WTC11 (cell line): ENCODE measurements at places on chromosomes 2 and 18. TPM values are rescaled to one million over a fixed set of nuclear protein-coding genes. Genes with fewer than 3 reads are reported as not detected.

DNA sequence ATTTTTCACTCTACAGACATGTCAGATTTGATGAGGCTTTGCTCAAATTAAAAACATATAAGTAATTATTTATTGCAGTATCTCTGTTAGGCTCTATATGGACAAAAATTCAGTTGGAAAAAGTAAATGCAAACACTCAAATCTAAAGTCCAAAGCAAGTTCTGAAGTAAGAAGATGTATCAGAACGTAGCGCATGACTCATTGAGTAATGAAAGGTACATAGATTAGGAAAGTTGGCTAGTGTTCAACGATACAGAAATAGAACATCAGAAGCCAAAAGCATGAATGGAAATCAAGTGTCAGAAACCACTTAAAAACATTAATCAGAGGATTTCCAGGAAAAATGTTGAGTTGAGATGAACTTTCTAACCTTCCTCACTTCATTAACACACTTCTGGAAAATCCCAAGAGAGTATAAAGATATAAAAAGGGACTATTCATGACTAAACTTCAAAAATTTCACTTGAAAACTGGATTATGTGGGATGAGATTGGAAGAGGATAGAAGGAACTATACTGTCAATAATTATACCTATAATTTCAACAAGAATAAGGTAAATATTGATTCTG, 494.1 kb downstream of the LRRTM4 start:
- DNase-seq, result no peak

- DNase-seq, result no peak
Observed at GRCh38 chr2:188984680-188985079, 10.5 kb downstream of the COL3A1 start.

DNA sequence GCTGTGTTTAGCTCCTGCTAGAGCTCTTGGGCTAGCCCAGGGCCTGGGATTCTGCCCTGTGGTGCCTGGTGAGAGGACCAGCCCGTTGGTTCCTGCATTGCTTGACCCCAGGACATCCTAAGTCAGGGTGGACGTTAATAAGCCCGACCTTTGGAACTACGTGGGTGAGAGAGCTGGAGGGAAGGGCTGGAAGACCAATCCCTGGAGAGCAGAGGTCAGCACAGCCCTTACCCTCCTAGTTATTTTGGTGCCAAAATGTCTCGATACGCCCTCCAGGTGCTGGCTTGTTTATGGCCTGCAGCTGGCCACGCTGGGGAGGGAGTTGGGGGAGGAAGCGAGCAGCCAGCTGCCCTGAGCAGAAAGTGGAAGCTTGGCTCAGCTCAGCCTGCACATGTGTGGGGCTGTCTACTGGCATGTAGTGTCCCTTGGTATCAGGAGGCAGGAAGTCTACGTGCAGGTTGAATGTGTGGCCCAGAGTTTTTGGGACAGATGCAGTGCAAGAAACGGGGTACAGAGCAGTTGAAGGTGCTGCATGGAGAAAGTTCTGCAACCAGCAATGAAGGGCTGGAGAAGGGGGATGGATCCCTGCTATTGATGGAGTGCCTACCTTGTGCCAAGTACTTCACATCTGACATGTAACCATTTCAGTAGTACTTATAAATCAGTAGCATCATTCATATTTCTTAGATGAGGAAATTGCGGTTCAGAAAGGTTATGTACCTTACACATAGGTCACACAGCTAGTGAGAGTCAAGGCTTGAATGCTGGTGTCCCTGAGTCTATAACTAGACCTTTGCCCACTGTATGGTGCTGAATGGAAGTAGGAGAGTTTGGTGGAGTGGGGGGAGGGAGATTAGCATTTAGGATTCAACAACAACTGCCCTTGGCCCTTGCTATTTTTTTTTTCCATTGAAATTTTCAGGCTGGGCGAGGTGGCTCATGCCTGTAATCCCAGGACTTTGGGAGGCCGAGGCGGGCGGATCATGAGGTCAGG, 5.0 kb upstream of the DGKD start:
- DNase-seq, result no peak

- no peak for DNase-seq
Observed at GRCh38 chr2:238159661-238160205, 963 bp downstream of the ERFE start.

DNA sequence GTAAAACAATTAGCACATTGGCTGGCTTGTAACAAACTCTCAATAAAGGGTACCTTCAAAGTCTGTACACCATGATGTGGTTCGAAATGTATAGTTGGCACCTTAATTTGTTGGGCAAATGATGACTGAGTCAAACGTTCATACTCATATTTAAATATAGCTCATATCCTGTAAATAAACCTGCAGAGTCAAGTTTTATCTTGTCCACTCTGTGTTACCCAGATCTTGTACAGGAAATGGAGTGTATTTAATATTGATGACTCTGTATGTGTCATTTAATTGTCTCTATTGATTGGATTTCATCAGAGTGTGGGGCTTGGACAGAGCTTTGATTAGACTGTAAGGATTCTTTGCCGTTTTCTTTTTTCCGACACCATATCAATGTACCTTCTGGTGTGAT, 805.6 kb upstream of the ZEB2 start:
- DNase-seq, result no peak

DNA sequence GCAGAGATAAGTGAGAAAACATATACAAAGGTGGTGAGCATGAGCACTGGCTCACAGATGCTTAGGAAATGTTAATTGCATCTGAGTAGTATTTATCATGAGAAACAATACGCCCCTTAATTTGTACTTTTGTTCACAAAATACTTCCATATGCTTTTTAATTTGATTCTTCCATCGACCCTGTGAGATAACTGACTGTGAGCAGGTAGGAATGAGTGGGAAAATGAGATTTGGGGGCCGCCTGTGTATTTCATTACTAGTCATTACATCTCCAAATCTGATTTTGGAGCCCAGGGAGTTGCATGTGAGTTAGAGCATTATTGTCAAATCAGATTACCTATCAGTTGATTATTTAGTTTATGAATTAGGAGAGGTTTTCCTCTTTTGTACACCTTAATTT, 36.7 kb upstream of the NPC1 start:
- DNase-seq, result no peak

GRCh38 chr2:18117592-18117991, 239.1 kb downstream of the KCNS3 start:
- peak; percentile 61 for DNase-seq

DNA sequence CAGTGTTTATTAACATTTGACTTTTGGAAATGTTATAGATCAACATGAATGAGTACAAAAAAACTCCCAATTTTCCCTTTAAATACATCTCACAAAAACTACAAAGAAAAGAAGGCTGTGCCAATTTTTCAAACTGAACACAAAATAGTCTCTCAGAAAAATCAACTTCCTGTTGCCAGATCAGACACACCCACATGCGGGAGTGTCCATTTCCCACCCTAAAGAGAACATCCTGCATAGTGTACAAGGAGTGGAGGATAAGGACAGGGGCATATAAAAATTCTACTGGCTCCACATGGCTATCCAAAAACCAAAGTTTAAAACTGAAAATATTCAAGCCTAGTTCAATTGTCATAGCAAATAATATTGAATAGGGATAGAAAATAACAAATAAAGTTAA, 165.3 kb downstream of the ATAD2B start:
- no peak for DNase-seq

DNA sequence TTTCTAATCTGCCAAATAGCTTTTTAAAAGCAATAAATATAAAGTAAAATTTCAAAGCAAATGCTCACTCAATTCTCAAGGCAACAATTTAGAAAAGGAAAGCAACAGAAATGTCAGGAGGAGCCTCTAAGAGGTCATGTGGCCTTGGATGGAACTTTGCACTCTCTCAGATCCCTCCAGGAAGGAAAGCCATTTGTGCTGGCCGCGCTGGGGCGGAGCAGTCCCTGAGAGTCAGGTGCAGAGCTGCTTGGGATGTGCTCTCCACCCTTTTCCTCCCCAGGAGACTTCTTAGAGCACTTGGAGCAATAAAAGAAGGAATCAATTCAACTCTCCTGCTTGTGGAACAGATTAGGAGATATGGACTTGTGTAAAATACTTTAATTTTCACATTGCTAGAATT, 379.8 kb upstream of the LINC00305 start:
- no peak for DNase-seq

DNA sequence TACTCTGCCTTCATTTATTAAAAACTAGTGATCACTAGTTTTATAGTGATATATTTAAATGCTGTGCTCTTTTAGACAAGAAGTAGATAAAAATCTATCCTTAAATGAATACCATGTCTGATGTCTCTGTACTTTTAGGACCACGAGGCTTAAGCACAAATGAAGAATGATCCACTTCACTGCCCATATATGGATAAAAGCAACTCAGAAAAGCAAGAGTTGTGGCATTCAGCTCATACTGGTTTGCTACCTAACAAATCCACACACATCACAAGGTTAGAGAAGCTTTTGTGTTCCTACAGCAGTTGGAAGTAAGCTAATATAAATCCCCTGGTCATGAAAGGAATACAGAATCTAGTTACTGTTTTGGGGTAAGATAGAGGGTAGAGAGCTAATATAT, 72.7 kb upstream of the LPIN2 start:
- DNase-seq, result no peak

DNA sequence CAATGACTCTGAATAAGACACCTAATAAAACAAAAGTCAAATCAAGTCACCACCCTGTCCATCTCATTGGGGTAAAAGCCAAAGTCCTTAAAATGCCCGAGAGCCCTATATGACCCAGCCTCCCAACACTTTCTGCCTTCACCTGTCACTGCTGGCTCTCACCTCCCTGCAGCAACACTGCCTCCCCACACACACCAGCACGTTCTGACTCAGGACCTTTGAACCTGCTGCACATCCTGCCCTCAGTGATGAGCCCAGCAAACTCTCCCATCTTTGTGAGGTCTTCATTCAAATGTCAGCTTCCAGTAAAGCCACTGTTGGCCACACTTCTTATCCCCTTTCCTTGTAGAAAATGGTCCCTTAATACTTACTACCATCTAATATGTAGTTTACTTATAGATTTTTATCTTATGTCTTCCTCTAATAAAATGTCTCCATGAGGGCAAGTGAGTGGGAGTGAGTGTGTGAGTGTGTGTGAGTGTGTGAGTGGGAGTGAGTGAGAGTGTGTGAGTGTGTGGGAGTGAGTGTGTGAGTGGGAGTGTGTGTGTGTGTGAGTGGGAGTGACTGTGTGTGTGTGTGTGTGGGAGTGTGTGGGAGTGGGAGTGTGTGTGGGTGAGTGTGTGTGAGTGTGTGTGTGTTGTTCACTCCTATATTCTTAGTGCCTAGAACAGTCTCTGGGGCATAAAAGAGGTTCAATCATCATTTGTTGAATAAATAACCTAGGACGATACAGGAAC, 504.7 kb downstream of the EIPR1 start:
- DNase-seq, result no peak

- no peak for DNase-seq
Observed at GRCh38 chr18:46728219-46728930, 28.5 kb downstream of the ST8SIA5 start.

GRCh38 chr18:55100817-55101457, 141.7 kb upstream of the CCDC68 start:
- DNase-seq, result no peak

DNA sequence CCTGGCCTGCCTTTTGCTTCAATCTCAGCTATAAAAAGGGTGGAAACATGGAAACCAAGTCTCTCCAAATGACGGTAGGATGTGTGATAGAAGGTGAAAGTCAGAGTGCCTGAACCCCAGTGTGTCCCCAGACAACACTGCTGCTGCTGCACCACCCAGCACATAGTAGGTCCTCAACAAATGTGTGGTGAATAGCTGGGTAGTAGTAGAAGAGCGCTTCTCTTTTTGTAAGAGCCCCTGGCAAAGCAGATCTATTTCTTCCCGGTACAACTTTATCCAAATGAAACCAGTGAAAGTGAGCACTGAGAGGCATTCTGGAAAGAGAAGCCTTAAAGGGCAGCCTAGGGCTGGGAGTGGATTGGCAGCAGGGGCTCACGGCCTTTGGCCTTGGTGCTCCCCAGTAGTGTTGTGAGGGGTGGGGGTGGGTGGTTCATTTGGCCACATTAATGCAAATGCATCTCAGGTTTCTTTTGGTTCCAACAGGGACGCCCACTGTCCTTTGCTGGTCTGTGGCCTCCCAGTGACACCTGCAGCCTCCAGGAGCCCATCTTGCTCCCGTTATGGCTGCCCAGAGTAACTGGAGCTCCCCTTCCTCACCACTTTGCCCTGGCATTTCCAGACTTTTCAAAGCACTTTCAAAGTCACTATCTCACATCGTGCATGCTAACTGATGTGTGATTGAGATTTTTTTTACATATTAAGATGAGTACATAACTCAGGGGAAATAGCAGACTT, 304.3 kb upstream of the EPAS1 start:
- DNase-seq, result no peak

- no peak for DNase-seq
Observed at GRCh38 chr18:6412933-6413472, 1.7 kb downstream of the L3MBTL4 start.

DNA sequence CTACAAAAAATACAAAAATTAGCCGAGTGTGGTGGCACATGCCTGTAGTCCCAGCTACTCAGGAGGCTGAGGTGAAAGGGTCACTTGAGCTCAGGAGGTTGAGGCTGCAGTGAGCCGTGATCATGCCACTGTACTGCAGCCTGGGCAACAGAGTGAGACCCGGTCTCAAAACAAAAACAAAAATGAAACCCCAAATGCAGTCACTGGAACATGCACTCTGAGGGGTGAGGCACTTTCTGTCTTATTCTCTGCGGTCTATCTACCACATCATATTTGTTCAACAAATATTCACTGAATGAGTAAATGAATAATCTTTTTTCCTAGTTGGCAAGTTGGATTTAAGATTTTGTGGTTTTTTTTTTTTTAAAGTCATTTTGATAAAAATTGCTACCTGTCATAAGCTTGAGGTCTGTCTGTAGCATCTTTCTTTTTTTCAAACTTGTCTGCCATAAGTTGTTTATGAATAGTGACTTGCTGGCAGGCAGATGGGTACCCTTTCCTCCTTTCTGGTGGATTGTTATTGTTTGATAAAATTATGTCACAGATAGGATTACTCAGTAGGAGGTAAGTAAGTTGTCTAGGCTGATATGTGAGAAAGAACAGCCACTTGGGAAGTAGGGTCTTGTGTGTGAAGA, 11.8 kb downstream of the CHRNA1 start:
- DNase-seq, result no peak

GRCh38 chr2:124104914-124105313, 79.8 kb downstream of the CNTNAP5 start:
- DNase-seq, result no peak

GRCh38 chr2:107681936-107682335, 144.8 kb upstream of the RGPD4 start:
- DNase-seq, result peak; percentile 40

DNA sequence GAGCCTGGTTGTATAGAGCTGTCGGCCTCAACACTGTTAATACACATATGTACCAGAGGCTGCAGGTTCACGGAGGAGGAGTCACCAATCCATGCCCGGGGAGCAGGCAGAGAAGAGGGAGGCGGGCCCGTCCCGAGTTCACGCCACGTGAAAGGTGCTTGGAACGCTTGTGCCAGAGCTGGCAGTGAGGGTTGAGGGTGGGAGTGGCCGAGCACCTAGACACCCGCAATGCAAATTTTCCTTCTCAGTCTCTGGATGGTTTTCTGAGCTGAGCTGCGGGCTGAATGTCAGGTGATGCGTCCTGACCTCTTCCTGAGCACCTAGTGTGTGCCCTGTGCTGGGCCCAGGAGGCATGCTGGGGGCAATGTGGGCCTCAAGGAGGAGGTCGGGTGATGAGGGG, 52.2 kb downstream of the ODC1 start:
- DNase-seq, result no peak

Gene NPHP1
- 2.5 to 3.8 TPM (median 3.1 TPM) in 3 replicates for total RNA-seq

Gene MROH2A
- 0.16 TPM in 1 of 3 replicates, not detected in the others for total RNA-seq

Gene KRTCAP3
- 41.9 to 50.0 TPM (median 49.2 TPM) in 3 replicates for total RNA-seq

Gene ANKRD29
- 3.3 to 4.9 TPM (median 3.7 TPM) in 3 replicates for total RNA-seq

Gene TMEM198
- total RNA-seq, result 7.1 to 8.1 TPM (median 7.3 TPM) in 3 replicates

Gene LNPK
- 10.3 to 13.8 TPM (median 13.7 TPM) in 3 replicates for total RNA-seq

Gene PLGLB2
- 0.15 to 0.41 TPM (median 0.37 TPM) in 3 replicates for total RNA-seq

Gene TMEM169
- 1.8 to 3.5 TPM (median 3.3 TPM) in 3 replicates for total RNA-seq

Gene AGXT
- 0.16 to 0.37 TPM (median 0.24 TPM) in 3 replicates for total RNA-seq

Gene ERICH2
- total RNA-seq, result 1.1 to 1.6 TPM (median 1.1 TPM) in 3 replicates

Gene KLF7
- total RNA-seq, result 11.9 to 25.4 TPM (median 16.3 TPM) in 3 replicates

Gene SERPINB10
- total RNA-seq, result not detected in 3 replicates
